Activated naive CD4-positive, alpha-beta T cell (primary cell): ENCODE measurements at places on chromosomes 1 and 21.

- no peak for DNase-seq
Measured at GRCh38 chr1:25896266-25896665, 10.0 kb downstream of the STMN1 start.

- DNase-seq, result no peak
Measured at GRCh38 chr1:184866991-184867788, 107.1 kb downstream of the NIBAN1 start.

DNA sequence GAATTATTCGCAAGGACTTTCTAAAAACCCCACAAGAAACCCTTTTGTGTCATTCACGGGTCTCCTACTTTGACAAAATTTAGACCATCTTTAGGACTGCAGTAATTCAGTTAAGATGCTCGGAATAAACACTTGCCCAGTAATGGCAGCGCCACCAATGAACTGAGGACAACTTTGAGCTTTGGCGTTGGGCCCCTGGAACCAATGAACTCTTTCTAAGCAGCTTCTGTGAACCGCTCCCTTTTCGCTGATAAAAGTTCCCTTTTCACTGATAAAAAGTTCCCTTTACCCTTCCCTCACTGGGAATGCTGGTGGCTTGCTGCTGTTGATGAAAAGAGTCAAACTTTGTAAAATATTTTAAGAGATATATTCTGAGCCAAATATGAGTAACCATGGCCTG lies 1.5 kb upstream of the MRPL55 start:
- no peak for DNase-seq

DNA sequence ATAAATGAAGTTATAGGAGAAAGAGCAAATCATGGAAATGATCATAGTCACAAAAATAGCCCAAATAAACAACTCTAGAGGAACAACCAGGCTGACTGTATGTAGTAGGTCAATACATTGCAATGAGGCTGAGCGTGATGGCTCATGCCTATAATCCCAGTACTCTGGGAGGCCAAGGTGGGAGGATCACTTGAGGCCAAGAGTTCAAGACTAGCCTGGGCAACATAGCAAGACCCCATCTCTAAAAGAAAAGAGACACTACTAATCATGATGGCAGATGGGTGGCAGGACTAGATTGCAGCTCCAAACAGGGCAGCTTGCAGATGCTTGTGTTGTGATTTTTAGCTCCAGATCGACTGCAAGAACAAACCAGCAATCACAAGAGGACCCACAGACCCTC lies 27.6 kb downstream of the NDC1 start:
- no peak for DNase-seq

GRCh38 chr1:93811326-93812065 lies 67.5 kb downstream of the DNTTIP2 start:
- DNase-seq, result no peak

DNA sequence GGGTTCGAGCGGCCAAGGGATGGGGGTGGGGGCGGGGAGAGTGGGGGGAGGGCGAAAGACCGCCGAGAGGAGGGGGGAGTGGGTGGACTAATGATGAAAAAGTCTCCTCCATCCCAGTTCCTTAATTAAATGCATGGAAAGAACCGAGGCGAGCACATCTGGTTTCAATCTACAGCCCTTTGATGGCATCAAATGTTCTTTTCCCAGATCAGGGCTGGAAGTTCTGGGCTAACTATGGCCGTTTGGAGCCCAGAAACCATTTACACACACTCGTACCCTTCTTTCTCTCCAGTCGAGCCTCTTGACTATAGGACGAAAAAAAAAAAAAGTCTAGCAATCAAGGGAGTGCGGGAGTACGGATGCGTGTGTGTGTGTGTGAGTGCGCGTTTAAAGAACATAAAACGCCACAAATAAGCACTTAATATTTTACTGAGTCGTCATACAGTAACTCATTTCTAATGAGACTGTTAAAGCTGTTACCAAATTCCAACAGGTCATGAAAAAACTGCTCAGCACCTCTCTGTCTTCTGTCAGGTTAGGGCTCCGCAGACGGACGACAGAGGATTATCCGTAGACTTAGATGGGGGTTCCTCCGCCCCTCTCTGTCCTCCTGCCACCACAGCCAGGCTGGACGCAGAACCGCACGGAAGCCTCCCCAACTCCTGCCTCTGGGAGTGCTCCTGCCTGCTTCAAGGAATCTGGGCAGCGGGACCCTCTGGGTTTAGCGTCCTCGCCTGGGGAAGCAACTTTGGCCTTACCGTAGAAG lies 2.1 kb upstream of the PRRX1 start:
- no peak for DNase-seq

DNA sequence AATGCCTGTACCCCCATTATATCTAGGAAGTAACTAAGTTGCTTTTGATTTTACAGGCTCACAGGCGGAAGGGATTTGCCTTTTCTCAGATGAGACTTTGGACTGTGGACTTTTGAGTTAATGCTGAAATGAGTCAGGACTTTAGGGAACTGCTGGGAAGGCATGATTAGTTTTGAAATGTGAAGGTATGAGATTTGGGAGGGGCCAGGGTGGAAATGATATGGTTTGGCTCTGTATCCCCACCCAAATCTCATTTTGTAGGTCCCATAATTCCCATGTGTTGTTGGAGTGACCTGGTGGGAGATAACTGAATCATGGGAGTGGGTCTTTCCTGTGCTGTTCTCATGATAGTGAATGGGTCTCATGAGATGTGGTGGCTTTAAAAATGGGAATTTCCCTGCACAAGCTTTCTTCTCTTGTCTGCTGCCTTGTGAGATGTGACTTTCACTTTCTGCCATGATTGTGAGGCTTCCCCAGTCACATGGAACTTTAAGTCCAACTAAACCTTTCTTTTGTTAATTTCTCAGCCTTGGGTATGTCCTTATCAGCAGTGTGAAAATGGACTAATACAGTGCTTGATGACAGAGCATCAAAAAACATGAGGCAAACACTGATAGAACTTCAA lies 1119.5 kb downstream of the PLA2G4A start:
- no peak for DNase-seq

- DNase-seq, result no peak
Measured at GRCh38 chr1:164320790-164321731, 237.9 kb upstream of the PBX1 start.
